ENCODE measurements at places on chromosomes 5 and 9.

DNA sequence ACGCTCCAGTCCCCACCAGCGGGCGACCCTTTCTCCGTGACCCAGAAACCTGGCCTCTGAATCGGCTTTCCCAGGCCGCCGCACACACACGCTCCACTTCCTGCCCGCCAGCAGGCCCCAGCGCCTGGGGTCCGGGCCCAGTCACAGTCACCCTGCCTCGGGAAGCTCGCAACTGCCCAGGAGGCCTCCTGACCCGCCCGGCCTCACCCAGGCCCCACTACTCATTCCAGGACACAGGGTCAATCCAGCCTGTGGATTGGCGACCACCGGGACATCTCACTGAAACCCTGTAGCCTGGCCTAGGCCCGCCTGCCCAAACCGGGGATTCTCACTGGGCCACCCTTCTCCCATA, 2.7 kb upstream of the IRX4 start:
- peaks cover 52% of the 10 kb centered on the region for H3K27me3 ChIP-seq
- peaks cover 11% of the 10 kb centered on the region for H3K4me1 ChIP-seq
- no peaks in the 10 kb centered on the region for H3K36me3 ChIP-seq
- no peak overlapping the region for H3K4me3 ChIP-seq

DNA sequence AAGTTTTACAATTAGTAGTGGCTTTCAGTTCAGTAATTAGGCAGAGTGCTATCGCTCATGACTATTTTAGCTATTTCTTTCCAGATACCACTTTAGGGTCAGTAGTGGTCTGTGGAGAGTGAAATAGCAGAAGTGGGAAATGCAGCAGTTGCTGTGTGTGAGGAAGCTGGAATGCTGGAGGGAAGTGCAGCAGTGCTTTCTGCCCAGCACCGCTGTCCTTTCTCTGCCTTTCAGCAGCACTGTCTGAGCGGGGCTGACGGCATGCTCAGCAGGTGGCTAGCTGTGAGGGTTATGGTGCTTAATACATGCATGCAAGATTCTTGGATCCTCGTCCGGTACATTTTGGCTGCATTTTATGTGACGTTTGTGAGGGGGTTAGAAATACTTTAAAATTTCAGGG, 213.9 kb downstream of the PBX3 start:
- no peak for DNase-seq
- H3K4me3 ChIP-seq: no peak overlapping the region
- H3K27me3 ChIP-seq: no peaks in the 10 kb centered on the region
- no peak overlapping the region for H3K27ac ChIP-seq

GRCh38 chr9:99180662-99181061, 41.1 kb downstream of the ALG2 start:
- H3K36me3 ChIP-seq: no peaks in the 10 kb centered on the region
- DNase-seq: no peak
- no peak overlapping the region for H3K4me3 ChIP-seq
- no peaks in the 10 kb centered on the region for H3K27me3 ChIP-seq

DNA sequence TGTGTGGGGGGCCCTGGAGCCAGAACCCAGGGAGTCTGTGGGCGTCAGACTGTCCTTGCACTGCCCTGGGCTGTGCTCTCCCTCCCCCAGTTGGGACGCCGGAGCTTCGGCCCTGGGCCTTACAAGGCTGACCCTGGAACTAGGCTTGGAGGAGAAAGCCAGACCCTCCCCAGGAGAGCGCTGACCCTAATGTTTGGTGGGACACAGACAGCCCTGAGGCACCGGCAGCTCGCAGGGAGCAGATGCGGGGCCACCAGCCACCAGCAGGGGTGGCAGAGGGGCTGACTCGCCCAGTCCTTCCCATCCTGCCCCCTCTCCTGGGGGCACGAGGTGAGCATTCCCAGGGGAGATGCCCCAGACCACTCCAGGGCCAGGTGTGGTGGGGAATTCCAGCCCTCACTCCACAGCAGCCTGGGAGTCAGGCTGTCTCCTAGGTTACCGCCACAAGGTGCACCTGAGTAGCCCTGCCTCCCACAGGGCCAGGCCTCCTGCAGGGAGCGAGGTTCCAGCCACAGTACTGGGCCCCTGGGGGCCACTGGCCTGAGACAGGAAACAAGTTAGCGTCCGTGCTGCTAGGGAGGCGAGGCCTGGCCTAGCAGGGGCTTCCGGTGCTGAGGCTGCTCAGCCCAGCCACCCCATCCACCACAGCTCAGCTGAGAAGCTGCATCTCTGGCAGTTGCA, 134.6 kb downstream of the OLFM1 start:
- H3K27me3 ChIP-seq: no peaks in the 10 kb centered on the region
- H3K27ac ChIP-seq: no peak overlapping the region
- no peaks in the 10 kb centered on the region for H3K36me3 ChIP-seq
- DNase-seq: no peak

GRCh38 chr5:176892663-176893062, 6.5 kb downstream of the HK3 start:
- no peak overlapping the region for H3K27ac ChIP-seq
- H3K4me1 ChIP-seq: no peaks in the 10 kb centered on the region
- no peaks in the 10 kb centered on the region for H3K36me3 ChIP-seq
- H3K4me3 ChIP-seq: no peak overlapping the region
- H3K27me3 ChIP-seq: no peaks in the 10 kb centered on the region
- no peak for DNase-seq

DNA sequence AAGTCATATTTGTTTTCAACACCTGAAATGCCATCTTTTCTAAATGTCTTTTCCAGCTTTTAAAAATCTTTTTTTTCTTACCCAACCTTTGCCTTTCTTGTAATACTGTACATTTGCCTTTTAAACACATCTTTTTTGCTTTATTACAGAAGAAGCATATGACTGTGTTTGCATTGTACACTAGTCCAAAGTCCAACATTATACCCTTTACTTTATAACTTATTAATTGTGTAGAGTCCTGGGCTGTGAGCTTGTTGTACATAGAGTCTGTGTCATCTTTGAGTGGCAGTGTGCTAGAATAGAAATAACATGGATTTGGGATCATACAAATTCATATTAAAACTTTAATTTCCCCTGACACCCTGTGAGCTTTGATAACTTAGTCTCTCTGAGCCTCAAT, 23.7 kb downstream of the CWC27 start:
- H3K36me3 ChIP-seq: no peaks in the 10 kb centered on the region
- DNase-seq: no peak
- no peaks in the 10 kb centered on the region for H3K4me1 ChIP-seq
- no peak overlapping the region for H3K4me3 ChIP-seq

- H3K4me3 ChIP-seq: no peak overlapping the region
- no peak overlapping the region for H3K27ac ChIP-seq
- H3K36me3 ChIP-seq: no peaks in the 10 kb centered on the region
These were observed 237.9 kb downstream of the CACNA1B start for GRCh38 chr9:138115506-138115905.

- H3K27ac ChIP-seq: no peak overlapping the region
- no peaks in the 10 kb centered on the region for H3K27me3 ChIP-seq
- H3K4me1 ChIP-seq: no peaks in the 10 kb centered on the region
These were observed 2034.6 kb upstream of the ACO1 start for GRCh38 chr9:30349526-30350513.

- H3K36me3 ChIP-seq: no peaks in the 10 kb centered on the region
- H3K4me1 ChIP-seq: 0 out of 2 replicates have a peak, but pooled peaks cover 4% of the 10 kb centered on the region
- H3K4me3 ChIP-seq: no peak overlapping the region
- H3K27ac ChIP-seq: no peak overlapping the region
- H3K27me3 ChIP-seq: no peaks in the 10 kb centered on the region
- DNase-seq: no peak
These were observed 64.7 kb upstream of the LARP1 start for GRCh38 chr5:154690488-154690887.

GRCh38 chr9:96071076-96071814, 195.8 kb downstream of the ERCC6L2 start:
- H3K4me3 ChIP-seq: no peak overlapping the region
- DNase-seq: no peak
- H3K27me3 ChIP-seq: no peaks in the 10 kb centered on the region
- H3K36me3 ChIP-seq: no peaks in the 10 kb centered on the region

GRCh38 chr9:128771094-128771721, 519 bp downstream of the ZER1 start:
- no peak overlapping the region for H3K27ac ChIP-seq
- no peaks in the 10 kb centered on the region for H3K36me3 ChIP-seq
- H3K4me3 ChIP-seq: peak overlapping the region; percentile 45
- no peaks in the 10 kb centered on the region for H3K4me1 ChIP-seq

Data from iPS DF 6.9 (cell line).